Activated CD4-positive, alpha-beta T cell treated with anti-CD3 and anti-CD28 coated beads for 4 hours (primary cell): ENCODE measurements at places on chromosomes 7 and 10.

DNA sequence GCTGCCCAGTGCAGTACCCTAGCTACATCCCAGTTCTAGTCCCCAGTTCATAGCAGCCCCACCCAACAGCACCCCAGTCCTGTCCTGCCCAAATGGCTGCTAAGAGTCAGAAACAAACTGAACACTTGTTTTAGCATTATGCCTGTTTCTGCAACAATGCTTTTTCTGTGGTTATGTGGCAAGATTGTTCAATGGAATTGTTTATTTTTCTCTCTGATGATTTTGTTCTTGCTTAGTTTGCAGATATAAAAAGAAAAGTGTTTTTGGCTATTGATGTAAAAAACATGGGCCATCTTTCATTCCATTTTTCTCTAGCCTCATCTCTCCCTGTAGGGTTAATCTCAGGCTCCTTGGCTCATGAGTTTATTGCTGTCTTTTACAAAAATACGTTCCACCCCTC is 42.5 kb downstream of the LRRC4 start:
- DNase-seq, result no peak

DNA sequence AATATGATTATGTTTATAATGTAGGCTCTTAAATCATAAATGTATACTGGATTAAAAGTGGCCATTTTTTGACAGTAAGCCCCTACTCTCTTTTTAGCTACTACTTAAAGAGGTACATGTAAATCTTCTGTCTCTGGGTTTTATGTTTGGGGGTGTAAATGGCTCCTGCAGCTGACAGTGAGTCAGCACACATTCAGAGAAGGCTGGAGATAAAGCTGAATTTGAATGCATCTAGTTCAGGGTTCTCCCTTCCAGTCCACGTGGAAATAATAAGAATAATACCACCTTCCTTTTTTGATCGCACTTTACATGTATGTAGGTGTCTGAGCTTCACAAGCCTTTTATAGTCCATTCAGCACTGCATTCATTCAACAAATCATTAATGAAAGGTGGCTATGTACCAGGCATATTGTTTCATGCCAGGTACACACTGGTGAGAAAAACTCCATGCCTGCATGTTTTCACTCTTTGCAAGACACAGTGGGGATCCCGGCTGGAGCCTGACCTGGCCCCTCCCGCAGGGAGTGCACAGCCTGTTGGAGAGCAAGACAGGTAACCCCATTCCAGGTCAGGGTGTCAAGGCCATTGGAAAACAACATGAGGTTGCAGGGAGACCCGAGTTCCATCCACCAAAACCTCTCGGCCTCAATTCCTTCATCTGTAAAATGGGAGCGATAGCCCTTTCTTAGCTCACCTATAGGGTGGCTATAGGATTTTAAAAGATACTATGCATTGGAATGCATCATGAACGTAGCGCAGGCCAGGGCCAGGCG is 107.5 kb upstream of the ANLN start:
- DNase-seq, result no peak

GRCh38 chr10:48818861-48819520 is 120.6 kb downstream of the LRRC18 start:
- DNase-seq, result no peak

- DNase-seq, result no peak
These were observed 53.6 kb downstream of the RAB11FIP2 start for GRCh38 chr10:117993166-117993565.

DNA sequence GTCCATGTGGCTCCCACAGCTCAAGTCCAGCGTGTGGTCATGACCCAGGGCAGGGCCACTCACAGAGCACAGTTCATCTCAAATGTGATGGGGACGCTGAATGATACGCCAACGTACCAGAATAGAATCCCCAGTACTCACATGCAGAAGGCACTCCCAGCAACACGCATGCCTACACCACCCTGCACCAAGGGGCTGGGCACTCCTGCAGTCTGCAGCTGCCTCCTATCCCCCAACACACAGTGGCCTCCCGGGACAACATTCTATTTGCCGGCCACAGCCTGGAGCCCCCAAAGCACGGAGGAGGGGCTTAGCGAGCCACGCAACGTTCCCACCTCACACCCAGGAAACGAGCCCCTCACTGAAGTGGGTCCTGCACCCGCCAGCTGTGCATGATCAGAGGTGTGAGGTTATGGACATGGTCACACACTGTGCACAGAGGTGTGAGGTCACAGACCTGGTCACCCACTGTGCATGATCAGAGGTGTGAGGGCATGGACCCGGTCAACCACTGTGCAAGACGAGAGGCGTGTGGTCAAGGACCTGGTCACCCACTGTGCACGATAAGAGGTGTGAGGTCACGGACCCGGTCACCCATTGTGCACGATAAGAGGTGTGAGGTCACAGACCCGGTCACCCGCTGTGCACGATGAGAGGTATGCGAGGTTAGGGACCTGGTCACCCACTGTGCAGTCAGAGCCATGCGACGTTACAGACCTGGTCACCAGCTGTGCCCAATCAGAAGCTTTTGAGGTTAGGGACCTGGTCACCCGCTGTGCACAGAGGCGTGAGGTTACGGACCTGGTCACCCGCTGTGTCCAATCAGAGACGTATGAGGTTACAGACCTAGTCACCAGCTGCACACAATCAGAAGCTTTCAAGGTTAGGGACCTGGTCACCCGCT is 182.8 kb downstream of the DIP2C start:
- DNase-seq, result no peak

- DNase-seq, result no peak
These were observed 206.9 kb upstream of the MBL2 start for GRCh38 chr10:52979295-52979990.

DNA sequence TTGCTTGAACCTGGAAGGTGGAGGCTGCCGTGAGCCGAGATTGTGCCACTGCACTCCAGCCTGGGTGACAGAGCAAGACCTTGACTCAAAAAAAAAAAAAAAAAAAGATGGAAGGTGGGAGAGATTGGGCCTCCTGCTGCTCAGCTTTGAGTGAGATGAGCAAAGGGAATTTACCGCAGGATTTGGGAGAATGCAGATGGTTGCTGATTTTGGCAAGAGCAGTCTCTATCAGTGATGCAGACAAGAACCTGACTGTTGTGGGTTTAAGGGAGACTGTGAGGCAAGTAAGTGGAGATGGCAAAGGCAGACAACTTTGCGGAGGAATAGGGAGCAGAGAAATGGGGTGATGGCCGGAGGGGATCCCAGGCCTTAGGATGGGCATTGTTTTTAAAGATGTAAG is 1140.8 kb upstream of the AUTS2 start:
- DNase-seq, result no peak

DNA sequence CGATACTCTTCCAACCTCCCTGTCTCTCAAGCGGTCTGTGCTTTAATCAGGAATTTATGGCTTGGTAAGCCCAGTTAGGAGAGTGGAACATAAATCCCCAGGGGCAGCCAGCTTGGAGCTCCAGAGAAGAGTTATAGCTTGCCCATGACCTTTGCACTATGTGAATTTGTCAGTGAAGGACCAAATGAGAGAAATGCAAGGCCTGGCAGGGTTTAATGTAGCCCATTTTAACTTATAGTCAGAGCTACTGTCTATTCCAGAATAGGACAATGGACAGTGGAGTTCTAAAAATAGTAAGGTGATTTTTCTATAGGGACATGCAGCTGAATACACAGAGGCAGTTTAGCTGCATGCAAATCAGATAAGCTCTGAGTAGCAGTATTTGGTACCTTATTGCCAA is 142.6 kb upstream of the CAV2 start:
- no peak for DNase-seq

GRCh38 chr10:113127261-113127900 is 177.3 kb downstream of the TCF7L2 start:
- no peak for DNase-seq

- DNase-seq, result no peak
These were observed 143.1 kb downstream of the OTUD1 start for GRCh38 chr10:23581906-23582450.

GRCh38 chr7:12571691-12572090 is 1.2 kb downstream of the SCIN start:
- no peak for DNase-seq

DNA sequence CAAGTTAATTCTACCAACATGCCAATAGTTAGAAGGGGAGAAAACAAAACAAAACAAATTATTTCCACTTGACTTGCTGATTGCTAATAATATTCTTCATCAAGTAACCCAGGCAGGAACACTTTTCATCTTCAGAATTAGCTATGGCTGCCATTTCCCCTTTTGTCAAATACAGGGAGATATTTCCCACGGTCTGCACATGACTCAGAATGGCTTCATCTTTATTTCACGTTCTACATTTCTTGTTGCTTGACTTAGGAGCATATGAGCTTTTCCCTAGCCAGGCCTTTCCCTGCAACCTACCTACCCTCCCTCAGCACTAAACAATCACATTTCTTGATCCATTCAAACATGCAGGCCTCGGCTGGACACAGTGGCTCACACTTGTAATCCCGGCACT is 6.5 kb downstream of the CPVL start:
- DNase-seq, result no peak

- no peak for DNase-seq
These were observed 444.0 kb upstream of the ZWINT start for GRCh38 chr10:56805022-56805421.

GRCh38 chr10:127699311-127699710 is 37.7 kb upstream of the FOXI2 start:
- DNase-seq, result no peak

- DNase-seq, result no peak
These were observed 1029.5 kb upstream of the LRRN3 start for GRCh38 chr7:110061387-110061786.

DNA sequence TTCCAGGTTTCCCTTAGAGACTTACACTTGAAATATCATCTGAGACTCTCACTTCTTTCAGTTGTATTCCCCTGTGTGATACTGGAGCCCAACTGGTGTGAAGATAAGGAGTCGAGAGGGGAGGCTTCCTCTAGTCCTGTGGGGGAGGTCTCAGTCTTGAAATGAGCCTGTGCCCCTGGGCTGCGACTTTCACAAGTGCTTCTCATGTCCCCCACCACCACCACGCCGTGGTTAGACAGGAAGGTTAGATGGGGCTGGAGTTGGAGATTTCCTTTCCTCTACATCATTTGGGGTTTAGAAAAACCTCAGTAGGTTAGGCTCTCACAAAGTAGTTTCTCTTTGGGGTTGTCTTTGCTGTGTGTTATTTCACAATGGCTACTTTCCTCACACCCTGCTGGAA is 25.6 kb upstream of the MKX start:
- no peak for DNase-seq

GRCh38 chr7:143245123-143245522 is 18.1 kb upstream of the GSTK1 start:
- DNase-seq, result no peak

- no peak for DNase-seq
These were observed 1013.8 kb upstream of the MBL2 start for GRCh38 chr10:53786236-53786900.

DNA sequence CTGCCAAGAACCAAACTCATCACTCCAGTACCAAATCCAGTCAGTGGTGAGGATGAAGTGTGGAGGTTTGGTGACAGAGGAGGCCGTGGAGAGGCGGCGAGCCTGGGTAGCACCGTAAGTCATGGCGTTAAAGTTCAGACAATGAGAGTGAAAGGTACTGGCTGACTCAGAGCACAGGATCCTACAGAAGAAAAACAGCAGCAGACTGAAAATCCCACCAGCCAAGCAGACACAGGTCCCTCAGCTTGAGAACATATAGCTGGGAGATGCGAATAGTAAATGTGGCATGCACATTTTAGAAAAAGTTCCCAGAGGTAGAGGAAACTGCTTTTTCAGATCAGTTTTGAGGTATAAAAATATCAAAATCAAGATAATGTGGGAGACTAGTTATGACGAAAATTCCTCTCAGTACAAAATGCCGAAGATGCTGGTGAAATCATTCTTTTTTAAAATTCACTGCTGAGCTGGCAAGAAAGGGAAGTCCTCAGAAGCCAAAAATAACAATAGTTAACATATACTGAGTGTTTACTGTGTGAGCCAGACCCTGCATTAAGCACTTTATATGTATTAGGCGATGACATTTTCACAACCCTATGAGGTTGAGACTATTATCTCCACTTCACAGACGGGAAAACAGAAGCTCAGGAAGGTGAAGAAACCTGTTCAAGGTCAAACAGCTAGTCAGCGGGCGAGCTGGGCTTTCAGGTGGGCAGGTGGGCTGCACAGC is 20.9 kb downstream of the PARP12 start:
- DNase-seq, result no peak

DNA sequence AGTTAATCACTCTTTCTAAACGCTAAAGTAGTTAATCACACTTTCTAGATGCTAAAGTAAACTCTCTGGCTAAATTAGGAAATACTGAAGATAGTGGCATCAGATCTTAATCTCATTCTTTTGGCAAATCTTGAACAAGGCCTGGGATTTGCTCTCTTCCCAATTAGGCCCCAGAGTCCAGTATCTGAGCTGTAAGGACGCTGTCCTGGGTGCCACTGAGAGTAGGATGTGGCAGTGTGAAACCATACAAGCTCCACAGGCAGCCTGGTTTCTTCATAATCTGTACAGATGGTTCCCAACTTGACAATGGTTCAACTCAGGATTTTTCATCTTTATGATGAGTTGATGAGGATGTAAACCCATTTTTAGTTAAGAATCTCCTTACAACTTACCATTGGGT is 36.9 kb downstream of the GRB10 start:
- no peak for DNase-seq

DNA sequence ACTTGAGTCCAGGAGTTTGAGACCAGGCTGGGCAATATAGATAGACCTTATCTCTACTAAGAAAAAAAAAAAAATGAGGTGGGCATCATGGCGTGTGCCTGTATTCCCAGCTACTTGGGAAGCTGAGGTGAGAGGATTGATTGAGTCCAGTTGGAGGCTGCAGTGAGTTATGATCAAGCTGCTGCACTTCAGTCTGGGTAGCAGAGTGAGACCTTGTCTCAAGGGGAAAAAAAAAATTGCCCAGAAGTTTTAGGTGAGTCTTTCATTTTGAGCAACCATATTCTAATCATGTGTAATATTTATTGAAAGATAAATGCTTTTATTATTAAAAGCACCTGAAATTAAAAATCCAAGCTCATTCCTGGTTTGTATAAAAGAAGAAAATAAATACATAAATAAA is 13.1 kb downstream of the INPP5F start:
- DNase-seq, result no peak

GRCh38 chr10:63749915-63750314 is 228.7 kb downstream of the REEP3 start:
- no peak for DNase-seq
